ENCODE measurements at places on chromosomes 4 and X.
A peak's percentile ranks its signal among the peaks of the same experiment; 100 is the strongest.

- DNase-seq, result peak; percentile 62
These were observed 3.1 kb upstream of the P2RY4 start for GRCh38 chrX:70262952-70263567.

GRCh38 chr4:26489101-26489985 is 941 bp downstream of the CCKAR start:
- no peak for DNase-seq

DNA sequence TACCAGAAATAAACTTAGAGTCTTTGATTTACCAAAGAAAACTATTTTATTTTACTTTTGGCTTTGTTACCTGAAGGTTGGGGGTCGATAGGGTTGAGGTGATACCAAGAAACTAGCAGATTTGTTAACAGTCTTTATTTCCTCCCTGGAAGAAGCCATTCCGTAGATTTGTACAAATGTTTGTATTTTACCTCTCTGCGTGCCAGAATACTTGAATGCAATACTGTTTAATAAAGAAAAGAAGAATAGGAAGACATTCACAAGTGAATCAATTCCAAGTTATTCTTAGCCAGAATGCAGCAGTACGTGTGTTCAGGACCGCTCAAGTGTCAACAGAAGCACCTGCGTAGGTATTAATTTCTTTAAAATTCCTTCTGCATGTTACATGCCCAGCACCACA is 260.3 kb upstream of the TENM3 start:
- DNase-seq, result no peak

- no peak for DNase-seq
These were observed 381 bp downstream of the TXK start for GRCh38 chr4:48133669-48134068.

GRCh38 chr4:150943818-150944217 is 71.3 kb downstream of the LRBA start:
- DNase-seq, result peak; percentile 55

GRCh38 chr4:2881431-2881830 is 37.8 kb downstream of the ADD1 start:
- DNase-seq, result no peak

DNA sequence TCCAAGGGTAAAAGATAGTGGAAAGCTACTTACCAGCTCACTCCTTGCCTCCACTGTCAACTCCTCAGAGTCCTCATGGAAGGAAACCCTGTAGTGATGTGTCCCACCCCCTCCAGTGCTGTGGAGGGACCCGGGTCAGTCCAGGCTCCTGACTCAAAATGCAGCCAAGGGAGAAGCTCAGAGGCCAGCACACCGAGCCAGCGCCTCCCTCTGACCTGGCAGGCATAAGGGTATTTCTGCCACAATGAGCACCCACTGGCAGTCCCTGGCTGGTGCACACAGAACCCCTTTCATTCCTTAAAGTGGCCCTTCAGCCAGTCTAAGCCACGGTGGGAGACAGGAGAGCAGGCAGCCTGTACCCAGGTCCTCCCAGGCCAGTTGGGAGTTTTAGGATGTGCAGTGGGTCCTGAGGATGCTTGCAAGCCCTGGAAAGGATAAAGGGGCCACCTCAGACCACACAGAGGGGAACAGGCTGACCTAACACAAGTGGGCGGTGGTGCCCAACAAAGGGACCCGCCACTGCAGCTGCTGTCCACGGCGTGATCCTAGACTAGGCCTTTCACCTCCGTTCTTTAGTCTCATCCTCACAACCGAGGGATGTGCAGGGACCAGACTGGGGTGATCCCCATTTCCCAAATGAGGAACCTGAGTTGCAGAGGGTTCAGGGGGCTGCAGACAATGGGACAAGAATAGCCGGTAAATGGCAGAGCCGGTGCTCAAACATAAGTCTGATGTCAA is 5.7 kb downstream of the JAKMIP1 start:
- DNase-seq, result no peak

All from SK-MEL-5 (cell line).